Cortex of kidney (tissue), 1 donor: ENCODE measurements at places on chromosomes 3 and 15.

DNA sequence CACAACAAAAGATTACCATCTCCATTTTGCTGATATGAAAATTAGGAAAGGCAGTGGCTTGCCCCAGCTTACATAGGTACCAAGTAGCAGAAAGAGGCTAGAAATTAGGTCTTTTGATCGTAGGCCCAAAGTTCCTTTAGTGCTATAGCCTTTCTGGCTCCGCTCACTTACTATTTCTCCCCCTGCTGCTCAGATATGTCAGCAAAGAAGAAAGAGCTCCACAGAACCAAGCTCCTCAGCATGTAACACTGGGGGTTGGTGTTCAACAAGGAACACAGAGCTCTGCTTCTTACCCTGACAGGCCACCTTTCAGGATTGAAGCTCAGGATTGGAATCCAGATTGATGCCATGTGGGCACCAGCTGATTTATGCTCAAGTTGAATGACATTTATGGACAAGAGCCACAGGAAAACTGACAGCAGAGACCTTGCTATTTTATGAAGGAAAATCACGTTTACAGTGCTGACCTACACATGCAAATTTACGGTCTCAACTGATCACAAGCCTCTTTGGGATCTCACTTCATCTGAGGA is 6.1 kb upstream of the IL12A start:
- no peak for DNase-seq

GRCh38 chr3:118955914-118956556 is 78.6 kb downstream of the IGSF11 start:
- no peak for DNase-seq

- no peak for DNase-seq
Measured at GRCh38 chr3:71441217-71441924, 142.2 kb downstream of the FOXP1 start.

- DNase-seq, result no peak
Measured at GRCh38 chr3:123540285-123540684, 44.6 kb downstream of the HACD2 start.

- DNase-seq, result no peak
Measured at GRCh38 chr15:59011262-59011952, 23.9 kb downstream of the RNF111 start.
